ENCODE measurements at places on chromosomes 4 and X. TPM values are rescaled to one million over a fixed set of nuclear protein-coding genes. Genes with fewer than 3 reads are reported as not detected.

- no peaks in the 10 kb centered on the region for H3K27me3 ChIP-seq
- no peak for DNase-seq
- H3K4me1 ChIP-seq: no peaks in the 10 kb centered on the region
- no peak overlapping the region for H3K4me3 ChIP-seq
- H3K27ac ChIP-seq: no peak overlapping the region
These were observed 14.8 kb upstream of the RTL5 start for GRCh38 chrX:72146527-72146926.

Gene PABPC5
- 8.1 TPM for total RNA-seq

- H3K27ac ChIP-seq: no peak overlapping the region
- no peak overlapping the region for H3K4me3 ChIP-seq
- H3K36me3 ChIP-seq: no peaks in the 10 kb centered on the region
- no peaks in the 10 kb centered on the region for H3K4me1 ChIP-seq
These were observed 24.4 kb upstream of the DYNLT3 start for GRCh38 chrX:37871626-37872302.

DNA sequence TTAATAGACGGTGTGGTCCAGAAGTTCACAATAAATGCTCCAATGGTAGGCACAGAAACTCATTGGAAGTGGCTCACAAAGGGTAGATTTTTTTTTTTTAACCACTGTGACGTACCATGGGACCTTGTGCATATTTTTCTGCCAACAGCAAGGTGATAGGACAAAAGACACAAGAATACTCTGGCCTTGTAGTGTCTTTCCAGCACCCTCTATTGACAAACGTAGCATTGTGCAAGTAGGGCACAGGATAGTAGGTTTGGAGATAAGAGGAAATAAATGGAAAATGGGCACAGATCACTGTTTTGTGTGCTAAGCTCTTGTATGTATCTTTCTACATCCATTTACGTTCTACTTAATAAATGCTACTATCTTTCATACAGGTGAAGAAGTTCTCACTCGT is 2054.9 kb downstream of the PCDH7 start:
- no peaks in the 10 kb centered on the region for H3K27me3 ChIP-seq
- no peak for DNase-seq
- no peaks in the 10 kb centered on the region for H3K4me1 ChIP-seq
- H3K36me3 ChIP-seq: no peaks in the 10 kb centered on the region
- no peak overlapping the region for H3K4me3 ChIP-seq
- no peak overlapping the region for H3K27ac ChIP-seq

- no peaks in the 10 kb centered on the region for H3K36me3 ChIP-seq
- H3K4me3 ChIP-seq: no peak overlapping the region
- peak; percentile 27 for DNase-seq
- peaks cover 3% of the 10 kb centered on the region for H3K4me1 ChIP-seq
- H3K27me3 ChIP-seq: no peaks in the 10 kb centered on the region
These were observed 84.0 kb downstream of the WWC2 start for GRCh38 chr4:183182873-183183725.

Gene CLCN4
- total RNA-seq: 2.1 TPM

- no peak for DNase-seq
- H3K4me3 ChIP-seq: no peak overlapping the region
- no peaks in the 10 kb centered on the region for H3K36me3 ChIP-seq
- H3K27me3 ChIP-seq: no peaks in the 10 kb centered on the region
These were observed 243.8 kb upstream of the HHIP start for GRCh38 chr4:144402176-144402575.

GRCh38 chr4:39410415-39410814 is 3.7 kb downstream of the KLB start:
- no peak for DNase-seq
- no peaks in the 10 kb centered on the region for H3K27me3 ChIP-seq
- H3K27ac ChIP-seq: no peak overlapping the region
- H3K4me1 ChIP-seq: no peaks in the 10 kb centered on the region

Gene STK32B
- 1.3 TPM for total RNA-seq

DNA sequence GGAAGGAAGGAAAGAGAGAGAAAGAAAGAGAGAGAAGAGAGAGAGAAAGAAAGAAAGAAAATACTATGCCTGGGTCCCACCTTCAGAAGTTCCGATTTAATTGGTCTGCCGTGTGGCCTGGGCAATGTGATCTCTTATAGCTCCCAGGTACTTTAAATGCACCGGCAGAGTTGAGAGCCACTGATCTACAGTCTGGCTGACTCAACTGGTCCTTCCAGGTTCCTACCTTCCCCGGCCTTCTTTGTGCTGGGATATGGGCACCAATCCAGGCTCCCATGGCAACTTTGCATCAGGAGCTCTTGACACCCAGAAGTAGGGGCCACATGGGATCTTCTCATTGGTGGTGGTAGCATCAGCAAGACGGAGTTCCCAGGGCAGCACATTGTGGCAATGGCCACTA is 186.5 kb upstream of the ATP6AP2 start:
- no peaks in the 10 kb centered on the region for H3K4me1 ChIP-seq
- H3K4me3 ChIP-seq: no peak overlapping the region

GRCh38 chrX:75786290-75786689 is 1.2 kb upstream of the MAGEE2 start:
- H3K27ac ChIP-seq: no peak overlapping the region
- H3K27me3 ChIP-seq: no peaks in the 10 kb centered on the region
- no peak for DNase-seq
- H3K36me3 ChIP-seq: no peaks in the 10 kb centered on the region

Gene GAB3
- total RNA-seq: 2.7 TPM

Gene GLRB
- 8.3 TPM for total RNA-seq

Gene FATE1
- not detected for total RNA-seq

DNA sequence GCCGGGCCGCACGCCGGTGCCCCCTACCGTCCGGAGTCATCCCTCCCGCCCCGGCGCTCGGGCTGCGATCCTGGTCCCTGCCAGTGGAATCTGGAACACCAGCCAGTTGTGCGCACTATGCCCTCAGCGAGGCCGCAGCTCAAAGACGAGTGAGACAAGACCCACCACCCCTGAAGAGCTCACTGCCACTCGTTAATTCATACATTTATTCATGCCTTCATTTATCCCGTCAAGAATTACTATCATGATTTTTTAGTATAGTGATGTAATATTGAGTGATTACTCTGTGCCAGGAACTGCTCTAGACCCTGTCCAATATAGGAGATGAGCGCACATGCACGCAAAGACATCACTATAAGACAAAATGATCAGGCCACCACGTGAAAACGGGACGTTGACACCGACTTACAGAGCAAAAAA is 247 bp upstream of the PPA2 start:
- peak overlapping the region; percentile 71 for H3K4me3 ChIP-seq
- peak; percentile 78 for DNase-seq

- H3K27me3 ChIP-seq: no peaks in the 10 kb centered on the region
- no peak for DNase-seq
- no peaks in the 10 kb centered on the region for H3K36me3 ChIP-seq
- H3K4me1 ChIP-seq: no peaks in the 10 kb centered on the region
These were observed 836.0 kb downstream of the PDHA2 start for GRCh38 chr4:96675896-96676295.

GRCh38 chrX:145630806-145631435 is 186.7 kb upstream of the SLITRK2 start:
- no peak overlapping the region for H3K27ac ChIP-seq
- no peaks in the 10 kb centered on the region for H3K27me3 ChIP-seq

- no peaks in the 10 kb centered on the region for H3K27me3 ChIP-seq
- peaks cover 19% of the 10 kb centered on the region for H3K4me1 ChIP-seq
- peak overlapping the region; percentile 31 for H3K27ac ChIP-seq
- no peak overlapping the region for H3K4me3 ChIP-seq
- DNase-seq: no peak
These were observed 16.9 kb downstream of the SYNPO2 start for GRCh38 chr4:118905566-118905965.

Gene CT83
- total RNA-seq: not detected

DNA sequence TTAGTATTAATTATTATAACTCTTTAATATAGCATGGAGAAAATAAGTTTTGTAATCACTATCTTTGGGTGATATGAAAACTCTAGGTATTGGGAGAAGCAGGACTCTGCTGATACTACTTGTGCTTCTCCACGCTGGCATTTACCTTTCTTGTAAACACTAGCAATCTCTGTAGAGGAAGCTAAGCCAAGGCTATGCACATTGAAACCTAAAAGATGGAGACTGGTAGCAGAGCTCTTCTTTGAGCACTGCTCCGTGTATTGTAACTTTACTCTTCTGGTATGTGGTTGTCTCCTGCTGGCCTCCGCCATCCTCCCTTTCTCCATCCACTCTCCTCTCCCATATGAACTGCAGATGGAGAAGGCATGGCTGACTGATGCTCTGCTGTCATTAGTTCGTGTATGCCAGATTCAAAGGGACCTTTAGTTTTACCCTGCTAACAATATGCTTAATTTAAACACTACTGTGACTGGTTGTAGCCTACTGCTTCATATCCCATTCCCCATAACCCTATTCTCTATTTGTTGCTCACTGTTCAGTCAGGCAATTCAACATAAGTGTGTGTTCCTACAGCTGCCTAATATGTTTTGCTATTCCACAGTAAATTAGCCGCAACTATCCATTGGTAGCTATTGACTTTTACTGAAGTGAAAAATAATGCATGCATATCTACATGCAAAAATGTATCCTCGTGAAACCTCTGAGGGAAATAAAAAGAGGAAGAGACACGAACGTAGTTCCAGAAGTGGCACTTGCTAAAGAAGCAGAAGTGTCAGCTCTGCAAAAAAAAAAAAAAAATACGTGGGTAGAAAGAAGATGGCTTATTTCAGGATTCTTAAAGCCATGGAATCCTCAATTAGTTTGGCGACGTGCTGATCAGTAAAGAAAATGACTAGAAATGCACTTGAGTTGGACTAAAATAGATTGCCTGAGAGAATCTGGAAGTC is 55.6 kb upstream of the CCSER1 start:
- H3K27ac ChIP-seq: no peak overlapping the region
- no peak for DNase-seq
- no peaks in the 10 kb centered on the region for H3K36me3 ChIP-seq
- H3K27me3 ChIP-seq: no peaks in the 10 kb centered on the region
- H3K4me1 ChIP-seq: no peaks in the 10 kb centered on the region

Gene LRAT
- total RNA-seq: 0.57 TPM

DNA sequence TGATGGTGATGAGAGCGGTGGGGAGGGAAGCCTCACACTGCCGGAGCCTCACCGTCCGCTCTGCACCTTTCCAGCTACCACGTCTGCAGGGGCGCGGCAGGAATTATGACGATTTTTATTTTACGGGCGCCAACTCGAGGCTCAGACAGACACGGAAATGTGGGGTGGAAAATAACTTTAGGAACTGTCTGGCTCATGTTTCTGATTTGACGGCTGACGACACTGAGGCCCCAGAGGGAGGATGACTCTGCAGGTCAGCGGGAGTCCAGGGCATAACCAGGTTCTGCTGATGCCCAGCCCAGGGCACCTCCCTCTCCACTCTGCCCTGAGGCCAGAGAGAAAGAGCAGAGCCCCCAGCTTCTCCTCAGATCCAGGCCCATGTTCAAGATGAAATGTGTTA is 43.9 kb downstream of the C4orf50 start:
- H3K4me3 ChIP-seq: no peak overlapping the region
- H3K27ac ChIP-seq: no peak overlapping the region
- no peaks in the 10 kb centered on the region for H3K4me1 ChIP-seq
- no peaks in the 10 kb centered on the region for H3K27me3 ChIP-seq
- DNase-seq: no peak
- H3K36me3 ChIP-seq: no peaks in the 10 kb centered on the region

DNA sequence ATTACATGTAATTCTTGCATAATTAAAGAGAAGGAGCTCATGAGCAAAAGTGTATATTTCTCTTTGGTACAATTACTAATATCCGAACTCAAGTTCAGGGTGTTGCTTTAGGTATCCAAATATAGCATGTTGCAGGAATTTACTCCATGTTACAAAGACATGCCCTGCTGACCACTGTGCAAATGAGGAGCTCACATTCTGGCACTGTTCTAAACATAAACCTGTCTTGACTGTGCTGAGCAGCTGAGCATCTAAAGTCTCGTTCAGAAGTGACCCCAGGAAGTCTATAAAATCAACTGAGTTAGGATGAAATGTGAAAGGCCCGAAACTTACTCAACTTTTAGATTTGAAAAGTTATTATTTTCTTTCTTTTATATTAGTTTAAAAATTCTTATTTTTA is 124.3 kb downstream of the STIM2 start:
- no peak overlapping the region for H3K27ac ChIP-seq
- no peak overlapping the region for H3K4me3 ChIP-seq
- H3K36me3 ChIP-seq: no peaks in the 10 kb centered on the region
- H3K4me1 ChIP-seq: no peaks in the 10 kb centered on the region

Gene NALF2
- total RNA-seq: 0.74 TPM

GRCh38 chrX:39896951-39897740 is 200.6 kb downstream of the BCOR start:
- H3K4me1 ChIP-seq: peaks cover 2% of the 10 kb centered on the region
- H3K36me3 ChIP-seq: no peaks in the 10 kb centered on the region
- H3K4me3 ChIP-seq: no peak overlapping the region
- H3K27ac ChIP-seq: peak overlapping the region; percentile 68

DNA sequence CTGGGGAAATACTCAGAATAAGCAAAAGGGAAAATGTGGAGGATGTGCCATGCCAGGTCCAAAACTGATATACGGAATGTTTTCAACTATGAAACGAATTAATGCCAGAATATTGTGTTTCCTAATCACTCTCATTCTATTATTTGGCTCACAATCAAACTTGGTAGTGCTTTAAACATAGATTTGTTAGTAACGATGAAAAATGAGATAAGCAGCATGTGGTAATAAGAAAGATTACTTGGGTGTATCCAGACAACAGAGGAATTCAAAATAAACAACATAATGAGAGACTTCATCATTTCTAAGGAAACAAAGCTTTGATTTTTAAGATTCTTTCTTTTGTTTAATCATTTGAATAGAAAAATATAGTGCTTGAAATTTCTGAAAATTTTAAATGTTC is 237.3 kb downstream of the TACR3 start:
- no peaks in the 10 kb centered on the region for H3K36me3 ChIP-seq
- H3K4me3 ChIP-seq: no peak overlapping the region
- no peaks in the 10 kb centered on the region for H3K4me1 ChIP-seq
- no peak for DNase-seq
- no peaks in the 10 kb centered on the region for H3K27me3 ChIP-seq

Gene RPS3A
- 14,418 TPM for total RNA-seq

- H3K27me3 ChIP-seq: no peaks in the 10 kb centered on the region
- H3K4me1 ChIP-seq: no peaks in the 10 kb centered on the region
- H3K27ac ChIP-seq: no peak overlapping the region
- no peaks in the 10 kb centered on the region for H3K36me3 ChIP-seq
- H3K4me3 ChIP-seq: no peak overlapping the region
These were observed 27.5 kb downstream of the PCYT1B start for GRCh38 chrX:24619647-24620046.

Gene WDR17
- 2.1 TPM for total RNA-seq

- peak overlapping the region; percentile 80 for H3K27ac ChIP-seq
- no peaks in the 10 kb centered on the region for H3K36me3 ChIP-seq
- no peaks in the 10 kb centered on the region for H3K27me3 ChIP-seq
- H3K4me1 ChIP-seq: peaks cover 9% of the 10 kb centered on the region
- DNase-seq: peak; percentile 70
These were observed 177.1 kb downstream of the CBR4 start for GRCh38 chr4:168832763-168833575.

DNA sequence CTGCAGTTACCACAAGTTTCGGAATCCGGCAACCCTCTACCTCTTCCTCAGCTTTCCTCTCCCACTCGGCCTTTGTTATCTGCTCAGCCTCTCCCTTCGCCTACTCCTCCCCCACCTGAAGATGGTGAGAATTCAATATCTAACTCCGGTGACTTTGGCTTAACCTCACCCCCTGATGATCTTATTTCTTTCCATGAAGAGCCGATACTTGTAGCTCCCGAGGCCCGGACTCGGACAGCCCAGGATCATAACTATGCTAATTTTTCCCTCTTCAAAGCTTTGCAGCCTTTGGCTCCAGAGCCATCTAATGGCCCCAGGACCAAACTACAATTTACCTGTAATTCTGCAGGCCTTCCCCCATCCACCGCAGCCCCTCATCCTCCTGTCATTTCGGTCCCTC is 32.0 kb upstream of the MGST2 start:
- no peaks in the 10 kb centered on the region for H3K4me1 ChIP-seq
- H3K27me3 ChIP-seq: no peaks in the 10 kb centered on the region
- H3K36me3 ChIP-seq: no peaks in the 10 kb centered on the region
- peak overlapping the region; percentile 23 for H3K4me3 ChIP-seq
- DNase-seq: peak; percentile 48
